IPS-NIHi11 (cell line): ENCODE measurements at places on chromosomes 4 and X.
A peak's percentile ranks its signal among the peaks of the same experiment; 100 is the strongest.

DNA sequence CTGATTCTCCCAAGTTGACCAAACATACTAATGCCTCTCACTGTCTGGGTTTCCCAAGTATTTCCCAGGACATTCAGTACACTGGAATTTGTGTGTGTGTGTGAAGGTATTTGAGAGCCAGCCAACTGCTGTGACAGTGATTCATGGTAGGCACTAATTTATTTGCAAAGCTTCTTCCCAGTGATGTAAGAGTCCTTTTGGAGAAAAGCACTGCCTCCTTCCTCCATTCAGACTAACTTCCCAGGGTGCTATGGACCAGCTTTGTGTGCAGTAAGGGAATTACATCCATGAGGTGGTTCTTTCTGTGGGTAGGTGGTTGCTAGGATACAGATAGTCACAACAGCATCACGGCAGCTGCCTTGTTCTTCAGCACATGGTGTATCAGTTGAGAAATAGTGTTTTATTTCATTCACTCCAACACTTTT, 8.7 kb downstream of the EGF start:
- peak; percentile 38 for DNase-seq

DNA sequence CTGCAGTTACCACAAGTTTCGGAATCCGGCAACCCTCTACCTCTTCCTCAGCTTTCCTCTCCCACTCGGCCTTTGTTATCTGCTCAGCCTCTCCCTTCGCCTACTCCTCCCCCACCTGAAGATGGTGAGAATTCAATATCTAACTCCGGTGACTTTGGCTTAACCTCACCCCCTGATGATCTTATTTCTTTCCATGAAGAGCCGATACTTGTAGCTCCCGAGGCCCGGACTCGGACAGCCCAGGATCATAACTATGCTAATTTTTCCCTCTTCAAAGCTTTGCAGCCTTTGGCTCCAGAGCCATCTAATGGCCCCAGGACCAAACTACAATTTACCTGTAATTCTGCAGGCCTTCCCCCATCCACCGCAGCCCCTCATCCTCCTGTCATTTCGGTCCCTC, 32.0 kb upstream of the MGST2 start:
- peak; percentile 38 for DNase-seq

DNA sequence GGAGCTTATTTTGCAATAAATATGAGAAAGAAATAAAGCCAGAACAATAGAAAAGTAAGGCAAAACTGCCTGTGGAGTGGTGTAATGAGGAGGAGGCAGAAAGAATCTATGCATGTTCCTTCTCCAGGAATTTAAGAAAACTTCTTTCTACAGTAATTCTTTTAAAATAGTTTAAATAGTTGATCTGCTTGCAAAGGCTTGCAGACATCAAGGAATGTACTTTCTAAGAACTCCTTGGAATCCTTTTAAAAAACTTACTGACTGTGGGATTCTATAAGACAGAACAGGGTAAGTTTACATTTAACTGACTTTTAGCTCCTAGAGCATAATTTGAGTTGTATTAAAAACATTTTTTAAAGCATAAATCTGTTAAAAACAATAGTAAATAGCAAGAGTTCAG, 63.2 kb upstream of the ALB start:
- DNase-seq = no peak

GRCh38 chrX:12770440-12770839, 20.8 kb upstream of the PRPS2 start:
- DNase-seq = no peak

DNA sequence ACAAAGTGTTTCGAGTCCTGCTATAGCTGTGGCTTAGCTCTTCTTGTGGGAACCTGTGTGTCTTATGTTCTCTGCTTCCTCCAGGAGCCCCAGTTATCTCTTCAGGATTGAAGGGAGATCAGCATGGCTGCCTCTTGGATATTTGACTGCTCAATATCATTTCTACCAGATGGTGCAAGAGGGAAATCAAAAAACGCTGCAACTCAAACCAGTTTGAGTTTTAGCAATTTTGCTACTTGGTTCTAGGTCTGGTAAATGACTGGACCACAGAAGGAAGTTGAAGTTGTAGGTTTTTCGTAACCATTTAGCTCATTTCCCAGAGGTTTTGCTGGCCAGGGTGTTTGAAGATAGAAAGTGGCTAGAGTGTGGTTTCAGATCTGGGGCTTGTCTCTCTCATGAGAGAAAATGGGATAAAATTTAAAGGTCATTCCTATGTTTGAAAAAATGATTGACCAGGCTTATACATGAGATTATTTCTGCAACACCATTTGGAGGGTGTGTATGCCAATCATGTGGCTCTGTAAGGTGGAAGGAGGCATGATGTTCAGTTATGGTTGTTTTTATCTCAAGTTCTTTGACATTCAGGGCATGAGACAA, 210.4 kb downstream of the SPRY1 start:
- DNase-seq = no peak

GRCh38 chrX:55713631-55714030, 3.9 kb upstream of the RRAGB start:
- no peak for DNase-seq

GRCh38 chr4:5843573-5844530, 49.0 kb downstream of the CRMP1 start:
- DNase-seq = no peak

DNA sequence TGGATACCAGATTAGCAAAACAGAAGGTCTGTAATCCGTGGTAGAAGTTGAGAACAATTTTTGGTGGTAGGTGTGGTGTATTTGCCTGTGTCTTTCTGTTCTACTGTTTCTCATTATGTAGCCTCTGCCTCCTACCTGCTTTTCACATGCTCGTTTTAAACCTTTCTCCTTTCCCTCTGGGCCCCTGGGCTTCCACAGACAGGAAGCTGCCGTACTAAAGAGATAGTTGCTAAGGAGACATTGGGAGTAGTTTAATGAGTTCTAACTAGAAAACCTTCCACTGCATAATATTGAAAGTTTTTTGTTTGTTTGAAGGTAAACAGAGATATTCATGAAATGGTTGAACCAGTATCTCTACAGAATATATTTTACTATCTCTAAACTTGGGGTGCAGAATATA, 107.8 kb downstream of the STOX2 start:
- no peak for DNase-seq
